ENCODE measurements at places on chromosomes 2 and 18.

- peak; percentile 80 for DNase-seq
These were observed 25.8 kb upstream of the SLC14A2 start for GRCh38 chr18:45589356-45590035.

GRCh38 chr2:11797846-11798245 lies 51.4 kb downstream of the LPIN1 start:
- no peak for DNase-seq

DNA sequence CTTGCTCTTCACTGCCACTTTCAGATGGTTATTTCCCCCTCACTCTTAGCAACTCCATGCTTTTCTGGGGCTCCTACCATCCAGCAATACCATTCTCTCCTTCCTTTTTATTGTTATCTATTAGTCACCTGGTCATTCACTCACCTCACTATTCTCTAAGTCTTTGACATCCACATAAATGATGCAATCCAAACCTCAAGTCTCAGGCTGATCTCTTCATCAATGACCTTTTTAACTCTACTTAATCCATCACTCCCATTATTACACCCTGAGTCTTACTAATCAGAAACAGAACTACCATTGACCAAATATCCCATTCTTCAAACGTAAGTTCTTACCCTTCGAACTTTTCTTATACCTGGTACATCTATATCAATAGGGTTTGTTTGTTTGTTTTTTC lies 79.7 kb downstream of the ITSN2 start:
- DNase-seq = no peak

DNA sequence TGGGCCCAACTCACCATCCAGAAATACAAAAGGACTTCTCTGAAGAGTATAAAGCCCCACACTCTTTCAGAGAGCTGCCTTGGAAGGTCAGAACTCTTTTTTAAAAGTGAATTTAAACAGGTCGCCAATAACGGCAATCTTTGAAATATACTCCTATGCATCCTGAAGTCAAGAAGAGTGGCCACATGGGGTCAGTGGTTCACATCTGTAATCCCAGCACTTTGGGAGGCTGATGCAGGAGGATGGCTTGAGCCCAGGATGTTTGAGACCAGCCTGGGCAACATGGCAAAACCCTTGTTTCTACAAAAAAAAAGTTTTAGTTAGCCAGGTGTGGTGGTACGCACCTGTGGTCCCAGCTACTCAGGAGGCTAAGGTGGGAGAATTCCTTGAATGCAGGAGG lies 68.1 kb upstream of the FZD7 start:
- DNase-seq = no peak

DNA sequence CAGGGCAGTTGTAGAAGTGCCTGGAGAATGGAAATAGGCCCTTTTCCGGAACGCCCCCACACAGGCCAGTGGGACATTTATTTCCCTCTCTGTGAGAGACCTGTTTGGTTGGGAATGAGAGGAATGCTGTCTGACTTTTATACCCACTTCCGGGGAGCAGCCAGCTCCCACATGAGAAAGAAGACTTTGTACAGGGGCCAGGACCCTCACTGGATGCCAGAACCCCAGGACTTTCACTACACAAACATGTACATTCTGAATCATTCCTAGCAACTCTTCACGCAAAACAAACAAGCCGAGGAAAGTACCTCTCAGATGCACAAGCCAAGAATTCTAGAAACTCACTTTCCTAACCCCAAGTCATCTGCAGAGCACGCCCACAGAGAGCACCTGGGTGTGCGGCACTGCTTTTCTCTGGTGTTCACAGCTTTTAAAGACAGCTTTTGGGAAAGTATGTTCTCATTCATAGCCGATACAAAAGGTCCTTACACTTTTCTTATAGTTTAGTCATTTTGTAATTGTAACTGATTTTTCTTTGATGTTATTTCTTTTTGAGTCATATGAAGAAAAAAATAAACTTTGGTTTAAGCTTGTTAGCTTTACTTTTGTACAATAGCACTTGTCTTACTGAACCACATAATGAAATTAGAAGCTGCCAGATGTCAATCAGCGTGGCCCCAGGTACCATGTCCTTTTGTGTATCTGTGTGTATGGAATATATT lies 856.1 kb upstream of the ID2 start:
- no peak for DNase-seq

DNA sequence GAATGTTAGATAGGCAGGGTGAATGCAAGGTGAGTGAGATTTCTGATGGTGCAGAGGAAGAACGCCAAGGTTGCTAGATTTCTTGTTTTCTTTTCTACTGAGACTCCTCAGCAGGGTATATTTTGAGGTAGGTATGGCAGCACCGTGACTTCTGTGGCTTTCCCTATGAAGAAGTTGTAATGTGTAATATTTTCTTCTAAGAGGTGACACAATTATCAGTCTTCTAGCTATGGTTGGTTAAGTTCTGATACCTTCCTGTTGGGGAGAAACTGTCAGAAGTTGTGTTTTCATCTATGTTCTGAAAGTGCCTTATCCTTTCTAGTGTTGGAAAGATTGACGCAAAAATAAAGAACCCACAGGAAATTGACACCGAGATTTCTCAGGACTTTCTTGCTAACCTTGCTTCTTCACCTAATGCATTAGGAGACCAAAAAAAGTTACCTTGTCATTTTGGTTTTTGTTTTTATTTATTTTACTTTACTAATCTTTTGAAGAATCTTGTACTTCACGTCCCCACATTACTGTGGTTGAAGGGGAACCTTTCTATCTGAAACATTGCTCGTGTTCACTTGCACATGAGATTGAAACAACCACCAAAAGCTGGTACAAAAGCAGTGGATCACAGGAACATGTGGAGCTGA lies 11.9 kb downstream of the IL18R1 start:
- no peak for DNase-seq

DNA sequence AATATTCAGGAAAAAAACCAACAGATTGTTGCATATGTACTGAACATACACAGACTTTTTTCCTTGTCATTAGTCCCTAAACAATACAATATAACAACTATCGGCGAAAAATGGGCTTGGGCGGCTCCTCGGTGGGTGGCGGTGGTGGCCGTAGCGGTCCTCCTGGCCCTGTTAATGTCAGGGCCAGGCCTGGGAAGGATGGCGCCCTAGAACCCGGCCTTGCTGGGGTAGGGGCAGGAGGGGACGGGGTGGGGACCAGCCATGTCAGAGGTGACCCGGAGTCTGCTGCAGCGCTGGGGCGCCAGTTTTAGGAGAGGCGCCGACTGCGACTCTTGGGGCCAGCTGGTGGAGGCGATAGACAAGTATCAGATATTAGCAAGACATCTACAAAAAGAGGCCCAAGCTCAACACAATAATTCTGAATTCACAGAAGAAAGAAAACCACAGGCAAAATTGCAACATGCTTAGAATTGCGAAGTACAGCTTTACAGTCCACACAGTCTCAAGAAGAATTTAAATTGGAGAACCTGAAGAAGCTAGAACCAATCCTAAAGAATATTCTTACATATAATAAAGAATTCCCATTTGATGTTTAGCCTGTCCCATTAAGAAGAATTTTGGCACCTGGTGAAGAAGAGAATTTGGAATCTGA lies 36.5 kb downstream of the ROCK2 start:
- no peak for DNase-seq

GRCh38 chr18:72086421-72086820 lies 457.7 kb downstream of the CBLN2 start:
- DNase-seq = no peak

- no peak for DNase-seq
These were observed 977 bp downstream of the SLC8A1 start for GRCh38 chr2:40450796-40451430.

GRCh38 chr2:30664761-30665358 lies 142.4 kb downstream of the CAPN13 start:
- peak; percentile 90 for DNase-seq

- no peak for DNase-seq
These were observed 225.4 kb upstream of the FBXO11 start for GRCh38 chr2:48131539-48132270.

- no peak for DNase-seq
These were observed 62.6 kb upstream of the PSMD14 start for GRCh38 chr2:161245671-161246070.

DNA sequence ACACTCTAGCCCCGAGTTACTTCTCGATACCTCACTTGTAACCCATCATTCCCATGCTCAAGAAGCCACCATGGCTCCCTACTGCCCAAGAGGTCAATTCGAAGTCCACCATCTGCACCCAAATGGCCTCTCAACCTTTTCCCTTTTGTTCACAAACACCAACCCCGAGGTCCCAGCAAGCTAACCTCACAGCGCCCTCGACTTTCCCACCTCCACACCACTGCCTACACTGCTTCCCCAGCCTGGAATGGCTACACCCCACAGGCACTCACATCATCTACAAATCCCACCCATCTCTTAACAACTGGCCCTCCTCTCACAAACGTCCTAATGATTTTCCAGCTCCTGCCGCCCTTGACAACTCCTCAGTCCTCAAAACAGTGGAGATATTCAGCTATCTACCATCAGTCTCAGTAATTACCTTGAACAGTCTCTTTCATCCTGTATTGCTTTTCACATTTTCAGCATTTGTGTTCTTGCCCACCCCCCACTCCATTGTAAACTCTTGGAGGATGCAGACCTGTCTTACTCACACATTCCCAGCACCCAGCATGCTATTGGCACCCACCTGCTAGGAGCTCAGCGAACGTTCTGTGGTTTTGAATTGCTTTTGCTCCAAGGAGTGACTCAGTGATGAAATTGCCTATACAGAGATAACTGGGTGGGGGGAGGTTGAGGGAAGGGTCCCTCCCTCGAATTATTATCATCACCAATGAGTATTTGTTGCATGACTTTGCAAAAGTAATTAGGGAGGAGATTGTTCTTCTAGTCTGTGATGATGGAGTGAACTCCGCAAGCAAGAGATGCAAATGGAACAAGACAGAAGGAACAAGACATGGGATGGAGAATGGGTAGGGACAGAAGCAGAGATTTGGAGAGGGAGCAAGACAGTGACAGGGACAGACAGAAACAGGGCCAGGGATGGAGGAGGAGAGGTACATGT lies 106.8 kb downstream of the CYP26B1 start:
- no peak for DNase-seq

GRCh38 chr18:3857544-3857943 lies 407.6 kb downstream of the TGIF1 start:
- no peak for DNase-seq

- no peak for DNase-seq
These were observed 65.3 kb upstream of the EPB41L5 start for GRCh38 chr2:119947535-119947934.
